Activated CD4-positive, alpha-beta T cell treated with anti-CD3 and anti-CD28 coated beads, Interleukin-2, amount 50 U/mL, for 48 hours (primary cell): ENCODE measurements at places on chromosomes 1 and 21.

DNA sequence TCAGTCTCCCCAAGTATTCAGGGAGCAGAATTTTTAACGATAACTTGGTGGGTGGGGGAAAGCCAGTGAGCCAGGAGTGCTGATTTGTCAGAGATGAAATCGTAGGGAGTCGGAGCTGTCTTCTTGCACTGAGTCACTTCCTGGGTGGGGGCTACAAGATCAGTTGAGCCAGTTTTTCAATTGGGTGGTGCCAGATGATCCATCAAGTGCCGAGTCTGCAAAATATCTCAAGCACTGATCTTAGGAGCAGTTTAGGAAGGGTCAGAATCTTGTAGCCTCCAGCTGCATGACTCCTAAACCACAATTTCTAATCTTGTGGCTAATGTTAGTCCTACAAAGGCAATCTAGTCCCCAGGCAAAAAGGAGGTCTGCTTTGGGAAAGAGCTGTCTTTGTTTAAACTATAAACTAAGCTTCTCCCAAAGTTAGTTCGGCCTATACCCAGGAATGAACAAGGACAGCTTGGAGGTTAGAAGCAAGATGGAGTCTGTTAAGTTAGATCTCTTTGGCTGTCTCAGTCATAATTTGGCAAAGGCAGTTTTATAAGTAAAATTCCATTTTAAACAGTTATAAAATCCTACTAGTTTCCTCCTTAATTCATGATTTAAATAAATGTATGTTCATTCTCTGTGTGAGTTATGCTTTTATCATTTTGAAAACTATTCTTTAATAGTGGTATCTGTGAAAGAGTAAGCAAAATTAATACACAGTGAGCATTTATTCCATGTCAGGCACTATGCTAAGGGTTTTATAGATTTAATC is 51.7 kb downstream of the SLC16A1 start:
- peak; percentile 75 for DNase-seq

GRCh38 chr1:111768023-111768422 is 12.3 kb downstream of the DDX20 start:
- DNase-seq, result no peak

- no peak for DNase-seq
These were observed 93.9 kb downstream of the MATN1 start for GRCh38 chr1:30629501-30629900.

GRCh38 chr1:44377925-44378784 is 23.1 kb upstream of the ERI3 start:
- DNase-seq, result peak; percentile 61

GRCh38 chr1:155172732-155173477 is at the start of gene KRTCAP2:
Gene KRTCAP2, minus strand, starts transcription at chr1:155173304. Its CDS starts 80 bp downstream, at chr1:155173224.
- DNase-seq, result peak; percentile 96

DNA sequence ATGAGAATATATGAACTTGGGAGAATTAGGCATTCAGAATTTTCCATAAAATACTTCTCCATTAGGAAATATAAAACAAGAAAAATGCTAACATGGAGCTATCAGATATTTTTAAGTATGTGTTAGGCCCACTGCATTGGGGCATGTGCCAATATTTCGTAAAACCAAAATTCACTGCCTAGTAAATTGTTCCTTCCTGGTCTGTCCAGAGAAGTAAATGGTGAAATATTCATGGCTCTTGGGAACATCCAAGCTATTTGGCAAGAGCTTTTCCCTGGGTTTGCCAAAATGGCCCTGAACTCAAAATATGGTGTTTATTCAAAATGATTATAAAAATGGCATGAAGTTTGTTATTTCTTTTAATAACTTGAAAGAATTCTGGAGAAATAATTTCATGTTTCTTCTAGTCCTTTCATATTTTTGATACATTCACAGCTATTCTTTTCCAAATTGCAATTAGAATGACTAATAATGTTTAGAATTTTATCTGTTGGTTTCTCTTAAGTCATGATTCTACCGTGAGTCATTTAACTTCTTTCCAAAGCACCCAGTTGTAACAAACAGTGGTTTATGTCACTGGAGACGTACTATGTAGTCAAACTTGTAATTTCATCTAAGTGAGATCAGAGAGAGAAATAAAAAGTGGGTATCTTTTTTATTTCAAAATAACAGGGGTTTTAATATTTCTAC is 25.7 kb upstream of the SLC19A2 start:
- DNase-seq, result no peak

DNA sequence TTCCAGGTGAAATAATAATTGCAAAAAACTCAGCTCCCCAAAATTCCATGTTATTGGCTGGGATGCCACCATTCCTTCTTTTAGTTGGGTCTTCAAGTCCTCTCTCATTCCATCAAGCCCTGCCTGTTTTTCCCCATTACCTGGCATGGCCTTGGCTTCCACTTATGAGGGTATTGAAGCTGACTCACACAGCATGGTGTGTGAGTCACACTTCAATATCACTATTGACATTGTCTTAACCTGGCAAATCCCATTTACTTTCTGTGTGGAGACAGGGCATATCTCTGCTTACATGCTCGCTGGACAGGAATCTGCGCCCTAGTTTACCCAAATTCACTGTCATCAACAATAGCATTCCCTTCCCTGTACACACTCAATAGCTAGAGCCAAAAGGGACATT is 1806.8 kb downstream of the BRINP3 start:
- no peak for DNase-seq

DNA sequence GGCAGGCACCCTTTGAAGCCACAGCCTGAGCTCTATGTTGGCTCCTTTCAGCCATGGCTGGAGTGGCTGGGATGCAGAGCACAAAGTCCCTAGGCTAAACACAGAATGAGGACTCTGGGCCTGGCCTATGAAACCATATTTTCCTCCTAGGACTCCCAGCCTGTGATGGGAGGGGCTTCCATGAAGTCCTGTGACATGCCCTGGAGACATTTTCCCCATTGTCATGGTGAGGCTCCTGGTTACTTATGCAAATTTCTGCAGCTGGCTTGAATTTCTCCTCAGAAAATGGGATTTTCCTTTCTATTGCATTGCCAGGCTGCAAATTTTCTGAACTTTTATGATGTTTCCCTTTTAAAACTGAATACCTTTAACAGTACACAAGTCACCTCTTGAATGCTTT is 61.3 kb downstream of the VCAM1 start:
- no peak for DNase-seq

DNA sequence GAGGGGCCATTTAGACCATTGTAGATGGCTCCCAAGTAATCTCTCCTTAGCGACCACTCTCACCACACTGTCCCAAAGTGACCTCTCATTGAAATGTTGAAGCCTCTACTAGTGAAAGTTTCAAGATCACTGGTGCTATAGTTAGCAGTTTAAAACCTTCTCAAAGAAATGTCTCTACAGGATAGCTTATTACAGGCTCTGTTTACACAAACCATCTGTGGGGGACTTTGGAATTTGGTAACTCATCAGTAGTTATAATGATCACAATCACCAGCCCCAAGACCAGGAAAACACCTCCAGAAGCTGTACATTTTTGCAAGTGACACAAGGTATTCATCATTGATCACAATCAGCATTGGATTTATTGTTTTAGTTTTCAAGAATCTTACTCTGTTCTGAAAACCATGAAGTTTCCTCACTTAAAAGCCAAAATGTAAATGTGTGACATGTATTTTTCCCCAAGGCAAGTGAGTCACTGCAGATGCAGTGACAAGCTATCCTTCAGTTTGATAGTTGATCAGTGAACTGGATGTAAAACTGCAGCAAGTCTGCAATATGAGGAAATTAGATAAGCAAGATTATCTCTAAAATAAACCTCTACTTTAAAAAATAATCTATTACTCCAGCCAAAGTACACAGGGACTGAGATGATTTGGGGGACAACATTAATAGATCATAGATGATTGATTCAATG is 41.9 kb downstream of the C21orf91 start:
- no peak for DNase-seq

DNA sequence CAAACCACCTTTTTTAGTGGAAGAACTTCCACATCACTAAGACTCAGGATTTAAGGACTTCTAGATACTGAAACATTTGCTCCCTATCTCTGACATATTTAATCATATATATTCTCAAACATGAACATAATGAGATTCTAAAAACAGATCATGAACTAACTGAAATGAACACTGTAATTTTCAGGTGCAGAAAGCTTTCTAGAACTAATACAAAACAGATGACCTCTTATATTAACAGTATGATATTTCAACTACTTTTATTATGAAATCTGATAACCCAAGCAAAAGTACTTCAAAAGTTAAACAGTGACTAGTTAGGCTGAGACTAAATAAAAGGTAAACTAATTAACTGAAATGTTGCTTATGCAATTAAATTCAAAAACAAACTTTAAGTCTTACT is 157.5 kb downstream of the COP1 start:
- no peak for DNase-seq

- no peak for DNase-seq
These were observed 60.5 kb downstream of the TOR1AIP2 start for GRCh38 chr1:179817056-179817455.

GRCh38 chr1:233704170-233704897 is 90.4 kb downstream of the KCNK1 start:
- DNase-seq, result no peak

DNA sequence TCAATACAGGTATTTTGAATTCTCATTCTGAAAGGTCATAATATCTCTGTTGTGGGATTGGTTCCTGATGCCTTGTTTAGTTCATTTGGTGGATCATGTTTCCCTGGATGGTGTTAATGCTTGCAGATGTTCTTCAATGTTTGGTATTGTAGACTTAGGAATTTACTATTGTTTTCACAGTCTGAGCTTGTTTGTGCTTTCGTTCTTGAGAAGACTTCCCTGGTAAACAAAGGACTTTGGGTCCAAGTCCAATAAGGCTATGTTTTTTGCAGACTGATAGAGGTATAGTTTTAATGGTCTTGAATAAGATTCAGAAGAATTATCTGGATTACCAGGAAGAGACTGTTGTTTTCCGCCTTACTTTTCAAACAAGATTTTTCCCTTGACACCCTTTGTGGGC is 1646.3 kb downstream of the AMY1C start:
- no peak for DNase-seq

DNA sequence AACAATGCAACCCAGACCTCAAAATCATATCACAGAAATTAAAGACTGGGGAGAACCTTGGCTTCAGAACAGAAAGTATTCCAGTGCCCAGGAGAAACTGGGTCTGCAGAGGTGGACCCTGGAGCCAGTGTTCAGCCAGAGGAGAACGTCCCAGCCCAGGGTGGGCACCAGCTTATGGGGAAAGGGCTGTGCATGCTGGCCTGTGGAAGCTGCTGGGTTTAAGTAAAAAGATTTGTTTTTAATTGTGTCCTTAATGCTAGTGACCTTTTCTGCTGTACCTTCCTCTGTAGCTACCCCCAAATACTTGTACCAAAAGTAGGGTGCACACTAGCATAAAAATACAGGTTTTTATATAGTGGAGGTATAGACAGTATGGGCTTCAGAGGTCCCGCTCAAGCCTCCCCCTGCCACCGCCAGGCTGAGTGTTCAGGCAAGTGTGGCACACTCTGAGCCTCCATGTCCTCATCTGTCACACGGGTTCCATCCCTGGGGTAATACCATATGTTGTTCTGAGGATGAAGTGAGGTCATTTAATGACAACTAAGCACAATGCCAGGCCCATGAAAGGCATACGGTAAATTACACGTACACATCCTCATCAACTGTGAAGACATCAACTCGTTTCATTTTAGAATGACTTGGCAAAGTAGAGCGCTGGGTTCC is 47.0 kb downstream of the SLC37A1 start:
- no peak for DNase-seq

GRCh38 chr1:16173447-16174260 is 17.8 kb upstream of the EPHA2 start:
- no peak for DNase-seq

- DNase-seq, result no peak
These were observed 111.6 kb upstream of the IFFO2 start for GRCh38 chr1:19067912-19068638.

- DNase-seq, result no peak
These were observed 7.5 kb downstream of the PCP4 start for GRCh38 chr21:39874759-39875158.

DNA sequence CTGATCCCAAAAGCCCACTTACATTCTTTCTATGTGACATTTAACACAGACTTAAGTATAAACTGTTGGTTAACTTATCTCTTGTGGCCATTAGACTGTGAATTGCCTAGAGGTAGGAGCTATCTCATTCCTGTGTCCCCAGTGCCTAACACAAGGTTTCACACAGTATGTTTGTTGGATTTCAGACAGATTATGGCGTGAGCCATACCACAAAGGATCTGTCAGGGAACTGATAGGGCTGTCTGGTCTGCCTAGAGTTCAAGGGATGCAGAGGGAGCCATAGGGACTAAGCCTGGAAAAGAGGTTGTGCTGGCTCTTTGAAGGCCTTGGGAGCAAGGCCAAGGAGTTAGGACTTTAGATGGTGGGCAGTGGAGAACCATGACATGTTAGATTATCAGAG is 40.0 kb downstream of the MEF2D start:
- DNase-seq, result no peak

- no peak for DNase-seq
These were observed 26.8 kb downstream of the TP73 start for GRCh38 chr1:3679098-3679555.

DNA sequence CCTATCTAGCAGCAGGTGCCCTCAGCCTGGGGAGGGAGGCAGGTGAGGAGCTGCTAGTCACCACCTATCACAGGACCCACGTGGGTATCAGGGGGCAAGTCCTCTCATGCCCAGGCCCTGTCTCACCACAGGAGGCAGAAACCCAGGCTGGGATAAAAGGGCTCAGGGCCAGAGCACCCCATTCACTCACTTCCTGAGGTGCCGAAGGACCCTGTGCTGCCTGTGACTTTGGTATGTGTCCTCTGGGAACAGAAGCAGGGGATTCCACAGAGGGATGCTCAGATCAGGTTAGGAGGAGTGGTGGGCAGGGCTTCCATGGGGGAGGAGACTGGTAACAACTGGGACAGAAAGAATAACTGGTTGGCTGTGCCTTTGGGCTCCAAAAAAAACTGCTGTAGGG is at the start of gene LCE1E:
TSS of gene LCE1E (plus strand) at position 181 of the 400 bp plus-strand sequence. CDS start 1,043 bp downstream, outside the sequence.
- no peak for DNase-seq
